Astrocyte (in vitro differentiated cells and primary cell): ENCODE measurements at places on chromosomes 7 and 10. TPM values are rescaled to one million over a fixed set of nuclear protein-coding genes. Genes with fewer than 3 reads are reported as not detected.

STEAP2 gene
- total RNA-seq, result 2.3 and 3.4 TPM in 2 replicates

NEURL1 gene
- total RNA-seq, result 1.4 and 1.5 TPM in 2 replicates

LRRC17 gene
- 61.2 and 63.4 TPM in 2 replicates for total RNA-seq

ARID5B gene
- total RNA-seq, result 64.6 and 66.0 TPM in 2 replicates

TDRD1 gene
- not detected in 2 replicates for total RNA-seq

CALHM1 gene
- total RNA-seq, result not detected in 2 replicates

GIMAP5 gene
- total RNA-seq, result 0.14 TPM in 1 of 2 replicates, not detected in the other

GDF10 gene
- total RNA-seq, result 2.2 and 6.1 TPM in 2 replicates

DNAAF5 gene
- 24.5 and 25.9 TPM in 2 replicates for total RNA-seq

MMP21 gene
- total RNA-seq, result not detected in 2 replicates

CPN1 gene
- total RNA-seq, result not detected in 2 replicates

GRCh38 chr10:15813415-15813814 is 46.9 kb downstream of the MINDY3 start:
- peak; percentile 37 for DNase-seq

DNA sequence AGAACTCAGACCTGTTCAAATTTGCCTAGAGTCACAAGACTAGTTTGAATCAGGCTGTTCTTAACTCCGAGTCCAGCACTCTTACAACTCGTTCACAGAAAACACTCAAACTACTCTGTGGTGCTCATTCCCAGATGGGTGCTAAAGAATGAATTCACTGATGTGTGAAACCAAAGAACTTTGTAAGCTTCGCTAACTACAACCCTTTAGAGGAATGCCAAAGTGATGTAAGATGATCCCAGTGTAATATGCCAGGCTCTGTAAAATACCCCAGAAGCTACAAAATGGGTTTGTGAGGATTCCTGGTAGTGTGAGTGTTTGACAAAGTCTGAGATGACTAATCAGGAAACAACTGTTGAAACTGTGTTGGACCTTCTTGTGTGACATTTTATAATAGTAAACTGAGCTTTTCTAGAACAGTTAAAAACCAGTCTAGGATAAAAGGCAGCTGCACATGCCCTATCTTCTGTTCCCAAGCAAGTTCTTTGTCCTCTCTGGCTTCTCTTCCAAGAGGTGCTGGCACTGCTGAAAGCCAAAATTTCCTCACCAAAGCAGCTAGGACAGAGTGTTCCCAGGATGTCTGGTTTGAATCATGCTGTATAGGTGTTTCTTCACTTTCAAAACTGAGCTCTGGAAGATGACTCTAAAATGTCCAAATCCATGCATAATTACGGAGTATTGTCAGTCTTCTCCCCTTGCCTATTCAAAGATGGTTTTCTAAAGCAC is 527.6 kb downstream of the SORCS1 start:
- no peak for DNase-seq

DNA sequence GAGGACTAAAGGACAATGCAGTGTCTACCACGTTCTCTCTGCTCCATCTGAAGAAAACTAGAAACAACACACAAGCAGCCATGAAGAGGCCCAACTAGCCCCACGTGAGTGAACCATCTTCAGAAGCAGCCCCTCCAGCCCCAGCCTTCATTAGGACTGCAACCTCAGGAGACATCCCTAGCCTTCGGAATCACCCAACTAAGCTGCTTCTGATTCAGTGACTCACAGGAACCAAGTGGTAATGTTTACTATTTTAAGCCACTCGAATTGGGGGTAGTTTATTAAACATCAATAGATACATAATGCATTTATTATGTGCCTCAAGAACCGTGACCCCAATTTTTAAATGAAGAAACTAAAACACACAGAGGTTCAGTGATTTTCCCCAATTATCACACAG is 22.6 kb downstream of the ARHGAP12 start:
- no peak for DNase-seq

DNA sequence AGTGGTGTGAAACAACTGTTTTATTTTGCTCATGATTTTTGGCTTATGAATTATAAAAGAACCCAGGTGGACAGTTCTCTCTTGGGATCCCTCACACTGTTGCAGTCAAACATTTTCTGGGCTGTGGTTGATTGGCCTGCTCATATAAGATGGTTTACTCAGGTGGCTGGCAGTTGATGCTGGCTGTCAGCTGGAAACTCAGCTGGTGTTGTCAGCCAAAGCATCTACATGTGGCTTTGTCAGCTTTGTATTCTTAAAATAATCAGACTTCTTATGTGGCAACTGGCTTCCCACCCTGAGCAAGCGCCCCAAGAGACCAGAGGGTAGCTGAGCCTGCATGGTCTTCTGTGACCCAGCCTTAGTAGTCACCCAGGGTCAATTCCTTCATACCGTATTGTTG is 534.7 kb downstream of the NRG3 start:
- no peak for DNase-seq

- peak; percentile 41 for DNase-seq
These were observed 193.6 kb downstream of the MLLT10 start for GRCh38 chr10:21727452-21728168.

DNA sequence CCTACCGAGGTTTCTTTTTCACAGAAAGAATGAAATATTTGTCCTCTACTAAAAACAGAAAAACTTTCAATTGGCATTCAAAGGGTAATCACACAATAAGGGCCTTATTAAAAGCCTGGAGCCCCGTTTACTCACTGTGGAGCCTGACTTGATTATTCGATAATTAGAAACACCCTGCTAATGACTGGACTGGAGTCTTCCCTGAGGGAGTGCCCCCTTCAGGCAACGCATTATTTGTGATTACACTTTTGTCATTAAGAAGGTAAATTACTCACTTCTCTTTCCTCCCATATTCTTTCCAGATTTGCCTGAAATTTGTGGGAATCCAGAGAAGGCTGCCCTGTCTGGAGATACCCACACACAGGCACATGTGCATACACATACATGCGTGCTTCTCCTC is 444.2 kb upstream of the NPVF start:
- no peak for DNase-seq

- no peak for DNase-seq
These were observed 20.0 kb downstream of the AVPI1 start for GRCh38 chr10:97666992-97667391.

DNA sequence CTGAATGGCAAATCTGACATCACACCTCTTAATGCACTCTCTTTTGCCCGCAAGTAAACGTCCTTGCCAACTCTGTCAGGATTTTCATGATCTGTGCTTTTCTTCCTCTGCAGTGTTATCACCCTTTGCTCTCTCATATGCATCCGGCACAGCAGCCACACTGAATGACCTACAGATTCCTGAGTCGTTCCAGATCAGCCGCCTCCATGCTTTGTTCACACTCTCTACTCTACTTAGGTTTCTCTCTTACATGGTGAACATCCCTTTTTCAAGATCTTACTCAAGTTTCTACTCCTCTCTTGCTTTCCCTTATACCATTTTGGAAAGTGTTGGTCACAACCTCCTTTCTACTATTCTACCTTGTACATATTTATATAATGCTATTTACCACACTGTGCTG is 127.7 kb upstream of the AOAH start:
- DNase-seq, result no peak

DNA sequence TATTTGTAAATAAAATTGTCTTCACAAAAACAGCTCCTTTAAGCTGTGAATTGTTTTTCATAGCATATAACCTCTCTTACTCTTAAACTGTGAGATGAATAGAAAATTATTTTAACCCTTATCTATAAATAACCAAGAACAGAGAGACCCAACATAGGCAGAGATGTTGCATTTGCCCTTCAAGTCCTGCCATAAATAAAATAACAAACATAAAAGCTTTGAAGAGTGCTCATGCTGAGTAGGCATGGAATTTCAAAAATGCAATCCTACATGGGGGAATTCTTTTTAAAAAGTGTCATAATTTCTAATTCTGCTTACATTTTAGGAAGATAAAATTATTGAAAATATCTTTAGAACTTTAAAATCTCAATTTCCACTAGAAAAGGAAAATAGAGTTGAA is 124.1 kb upstream of the FERD3L start:
- no peak for DNase-seq

GRCh38 chr7:24717694-24718320 is 39.5 kb downstream of the GSDME start:
- DNase-seq, result no peak

- no peak for DNase-seq
These were observed 3.6 kb upstream of the AS3MT start for GRCh38 chr10:102865620-102866019.

DNA sequence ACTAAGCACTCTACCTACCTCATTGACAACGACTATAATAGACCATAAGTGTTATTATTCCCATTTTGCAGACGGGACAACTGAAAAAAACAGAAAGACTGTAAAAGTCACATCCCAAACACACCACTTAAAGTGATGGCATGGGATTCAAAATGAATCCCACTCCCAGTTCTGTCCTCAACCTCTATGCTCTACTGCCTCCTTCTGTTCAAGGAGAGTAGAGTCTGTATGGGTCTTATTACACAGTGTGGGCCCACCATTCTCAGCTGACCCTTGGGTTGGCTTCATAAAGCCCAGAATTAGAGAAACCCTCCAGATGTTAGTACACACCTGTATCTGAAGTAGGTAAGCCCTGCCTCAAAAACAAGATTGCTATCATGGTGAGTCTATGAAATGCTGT is 102.2 kb downstream of the GRM8 start:
- no peak for DNase-seq

- DNase-seq, result peak; percentile 59
These were observed at the start of gene OR2F2 for GRCh38 chr7:143934526-143935325. TSS of gene OR2F2 (plus strand) at chr7:143935233. CDS start at chr7:143935233, 0 bp downstream.

- DNase-seq, result no peak
These were observed 12.2 kb upstream of the JMJD1C start for GRCh38 chr10:63477927-63478326.

- no peak for DNase-seq
These were observed 175.1 kb downstream of the LRRTM3 start for GRCh38 chr10:67100951-67101350.

- DNase-seq, result no peak
These were observed 919 bp downstream of the MAFK start for GRCh38 chr7:1531263-1531978.

- no peak for DNase-seq
These were observed 106.4 kb upstream of the GJD4 start for GRCh38 chr10:35498693-35499092.

DNA sequence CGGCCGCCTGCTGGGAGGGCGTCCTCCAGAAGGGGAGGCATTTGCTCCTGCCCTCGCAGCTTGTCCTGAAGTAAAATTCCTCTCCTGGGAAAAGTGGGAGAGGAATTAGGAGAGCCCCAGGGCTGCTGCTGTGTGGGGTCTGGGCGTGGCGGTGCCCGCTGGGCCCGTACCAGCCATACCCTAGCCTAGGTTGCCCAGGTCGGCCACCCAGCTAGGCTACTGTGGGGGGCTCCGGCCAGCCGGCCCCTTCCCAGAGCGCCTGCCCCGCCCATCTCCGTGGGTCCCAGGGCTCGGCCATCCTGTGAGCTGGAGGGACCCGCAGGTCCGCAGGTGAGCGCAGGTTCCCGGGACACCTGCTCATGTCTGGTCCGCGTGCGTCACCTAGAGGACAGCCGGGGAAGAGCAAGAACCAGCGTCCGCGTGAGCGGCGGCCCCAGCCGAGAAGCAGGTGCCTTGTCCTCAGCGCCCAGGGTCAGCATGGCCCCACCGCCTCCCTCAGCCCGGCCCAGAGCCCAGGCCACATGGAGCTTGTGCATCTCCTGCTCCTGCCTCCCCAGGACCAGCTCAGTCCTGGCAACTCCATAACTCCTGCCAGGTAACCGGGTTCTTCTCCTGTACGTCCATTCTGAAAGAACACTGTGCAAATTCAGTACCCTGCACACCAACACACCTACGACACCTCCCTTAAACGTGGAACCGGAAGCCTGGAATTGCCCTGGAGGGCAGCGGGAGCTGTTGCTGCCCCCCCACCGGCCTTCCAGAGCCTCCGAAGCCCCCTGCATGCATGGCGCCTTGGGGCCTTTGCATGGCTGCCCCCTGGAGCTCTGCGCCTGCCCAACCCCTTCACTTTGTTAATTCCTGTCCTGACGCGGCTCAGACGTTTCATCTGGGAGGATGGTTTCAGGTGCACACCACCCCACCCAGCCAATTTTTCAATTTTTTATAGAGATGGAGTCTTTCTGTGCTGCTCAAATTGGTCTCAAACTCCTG is 22.8 kb upstream of the FOXL3 start:
- DNase-seq, result no peak

- DNase-seq, result no peak
These were observed 274.1 kb downstream of the ZEB1 start for GRCh38 chr10:31593124-31593523.

GRCh38 chr10:69202332-69202731 is 17.8 kb upstream of the HKDC1 start:
- DNase-seq, result no peak

GRCh38 chr7:50653981-50654425 is 88.8 kb upstream of the DDC start:
- DNase-seq, result no peak

DNA sequence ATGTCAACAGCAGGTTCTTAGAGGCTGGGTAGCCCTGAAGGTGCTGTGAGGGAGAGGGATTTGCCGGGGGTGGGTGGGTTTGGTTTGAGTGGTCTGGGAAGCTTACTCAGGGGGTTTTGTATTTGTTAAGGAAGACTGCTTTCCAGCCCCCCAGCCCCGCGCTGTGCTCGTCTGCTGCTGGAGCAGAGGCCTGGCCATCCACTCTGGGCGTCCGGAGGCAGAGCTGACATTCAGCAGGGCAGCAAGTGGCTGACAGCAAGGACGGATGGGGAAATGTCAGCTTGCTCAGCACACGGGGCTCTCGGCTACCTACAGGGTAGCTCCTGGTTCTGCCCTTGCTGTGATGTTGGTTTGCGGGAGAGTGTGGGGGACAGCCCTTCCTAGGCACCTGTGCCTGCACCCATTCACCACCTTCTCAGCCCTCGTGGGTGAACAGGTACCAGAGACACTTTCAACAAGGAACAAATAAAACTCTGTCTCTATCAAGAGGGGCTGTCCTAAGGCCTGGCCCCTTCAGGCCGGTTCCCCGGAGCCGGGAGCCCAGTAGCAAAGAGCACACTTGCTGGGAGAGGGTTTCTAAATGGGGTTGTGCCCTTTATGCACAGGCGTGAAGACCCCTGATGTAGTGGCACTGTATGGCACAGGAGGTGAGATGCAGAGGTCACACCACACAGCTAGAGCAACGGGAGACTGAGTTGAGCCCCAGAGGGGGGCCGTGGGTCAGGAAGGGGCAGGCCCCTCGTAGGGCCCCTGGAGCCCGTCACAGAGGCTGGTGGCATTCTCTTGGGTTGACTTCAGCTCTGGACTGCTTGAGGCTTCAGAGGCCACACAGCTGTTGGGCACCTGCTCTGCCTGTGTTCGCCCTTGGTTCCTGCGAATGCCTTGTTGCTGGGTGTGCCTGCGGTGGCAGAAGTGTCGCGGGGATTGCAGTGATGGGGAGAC is 72.2 kb upstream of the SHH start:
- no peak for DNase-seq

GRCh38 chr10:17872191-17873091 is 63.3 kb downstream of the MRC1 start:
- DNase-seq, result no peak

DNA sequence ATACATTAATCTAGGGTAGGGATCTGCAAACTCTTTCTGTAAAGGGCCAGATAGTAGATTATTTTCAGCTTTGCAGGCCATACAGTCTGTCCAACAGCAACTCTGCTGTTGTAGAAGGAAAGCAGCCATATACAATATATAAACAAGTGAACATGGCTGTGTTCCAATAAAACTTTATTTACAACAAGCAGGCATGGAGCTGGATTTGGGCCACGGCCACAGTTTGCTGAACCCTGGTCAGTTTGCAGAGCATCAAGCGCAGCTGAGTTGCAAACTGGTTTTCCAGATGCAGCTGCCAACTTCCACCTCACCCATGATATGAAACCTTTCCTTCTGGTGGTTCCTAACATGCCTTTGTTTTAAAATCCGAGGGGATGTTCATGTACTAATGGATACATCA is 310.4 kb upstream of the NFE2L3 start:
- no peak for DNase-seq

GRCh38 chr7:69932034-69932628 is 333.9 kb downstream of the AUTS2 start:
- DNase-seq, result peak; percentile 26
